ENCODE measurements at places on chromosomes 1 and 21. TPM values are rescaled to one million over a fixed set of nuclear protein-coding genes. Genes with fewer than 3 reads are reported as not detected.
A peak's percentile ranks its signal among the peaks of the same experiment; 100 is the strongest.

DNA sequence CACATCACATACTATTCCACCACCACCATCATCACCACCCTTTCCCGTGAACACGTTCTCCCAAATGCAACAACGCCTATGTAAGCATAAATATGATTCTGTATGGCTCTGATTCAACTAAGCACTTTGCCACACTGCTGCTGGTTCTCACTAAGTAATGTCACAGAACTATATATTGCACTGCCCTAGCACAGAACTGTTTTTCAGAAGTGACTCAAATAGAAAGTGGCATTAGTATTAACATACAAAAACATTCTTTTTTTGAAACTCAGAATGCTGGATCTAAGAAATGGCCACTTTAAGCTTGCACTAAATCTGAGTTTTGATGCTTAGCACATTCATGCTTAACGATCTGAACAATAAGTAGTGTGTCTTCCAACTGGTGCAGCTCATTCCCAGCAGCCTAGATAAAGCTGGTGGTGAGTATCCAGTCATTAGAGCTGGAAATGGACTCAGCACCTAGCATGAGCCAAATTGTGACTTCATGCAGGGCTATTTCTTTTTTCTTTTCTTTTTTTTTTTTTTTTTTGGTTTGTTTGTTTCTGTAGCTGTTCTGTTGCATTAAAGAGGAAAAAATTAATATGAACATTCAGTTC lies 46.2 kb upstream of the ZC3H11B start:
- no peak for DNase-seq
- no peaks in the 10 kb centered on the region for H3K36me3 ChIP-seq
- H3K27ac ChIP-seq = no peak overlapping the region
- H3K4me3 ChIP-seq = no peak overlapping the region
- no peaks in the 10 kb centered on the region for H3K27me3 ChIP-seq

- H3K4me3 ChIP-seq = peak within 1 kb of the TSS; percentile 60
- no peaks in the 10 kb centered on the region for H3K4me1 ChIP-seq
- peak; percentile 64 for DNase-seq
- H3K27me3 ChIP-seq = peaks cover 23% of the 10 kb centered on the region
- H3K36me3 ChIP-seq = no peaks in the 10 kb centered on the region
These were observed at the start of gene GIPC2 for GRCh38 chr1:78045926-78046778. Gene GIPC2, plus strand, starts transcription at chr1:78045966. Its CDS starts 129 bp downstream, at chr1:78046095.

OR6N1 gene
- not detected for total RNA-seq

DNA sequence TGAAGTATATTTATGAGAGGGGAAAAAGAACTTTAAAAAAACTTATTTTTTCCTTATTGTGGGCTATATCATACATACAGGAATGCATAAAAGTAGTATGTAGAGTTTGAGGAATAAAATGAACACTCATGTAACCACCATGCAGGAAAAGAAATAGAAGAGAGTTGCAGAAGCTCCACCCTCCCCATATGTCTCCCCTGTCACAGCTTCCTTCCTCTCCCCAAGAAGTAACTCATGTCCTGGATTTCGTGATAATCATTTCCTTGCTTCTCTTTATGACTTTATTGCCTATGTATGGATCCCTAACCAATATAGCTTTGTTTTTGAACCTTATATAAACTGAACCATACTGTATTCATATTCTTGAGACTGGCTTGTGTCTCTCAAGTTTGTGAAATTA lies 126.4 kb downstream of the ZZZ3 start:
- DNase-seq = no peak
- H3K4me3 ChIP-seq = no peak overlapping the region
- no peaks in the 10 kb centered on the region for H3K4me1 ChIP-seq
- no peaks in the 10 kb centered on the region for H3K27me3 ChIP-seq
- H3K27ac ChIP-seq = no peak overlapping the region

DNA sequence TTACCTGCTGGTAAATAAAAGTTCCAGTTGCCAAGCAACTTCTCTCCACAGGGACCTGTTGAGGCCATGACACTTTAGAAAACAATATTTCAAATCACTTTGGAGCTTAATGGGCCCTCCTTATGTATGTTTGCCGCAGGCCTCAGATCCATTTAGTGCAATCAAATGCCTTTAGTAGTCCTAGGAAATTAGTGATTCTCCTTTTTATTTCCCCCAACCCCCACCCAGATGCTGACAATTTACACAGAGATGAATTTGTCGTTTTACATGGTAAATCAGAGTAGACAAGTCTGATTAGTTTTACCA lies 83.6 kb downstream of the CLIC4 start:
- DNase-seq = no peak
- H3K36me3 ChIP-seq = no peaks in the 10 kb centered on the region
- no peaks in the 10 kb centered on the region for H3K27me3 ChIP-seq
- no peak overlapping the region for H3K4me3 ChIP-seq

- H3K36me3 ChIP-seq = no peaks in the 10 kb centered on the region
- no peak overlapping the region for H3K4me3 ChIP-seq
These were observed 97.3 kb downstream of the USH2A start for GRCh38 chr1:216325946-216326345.

DNA sequence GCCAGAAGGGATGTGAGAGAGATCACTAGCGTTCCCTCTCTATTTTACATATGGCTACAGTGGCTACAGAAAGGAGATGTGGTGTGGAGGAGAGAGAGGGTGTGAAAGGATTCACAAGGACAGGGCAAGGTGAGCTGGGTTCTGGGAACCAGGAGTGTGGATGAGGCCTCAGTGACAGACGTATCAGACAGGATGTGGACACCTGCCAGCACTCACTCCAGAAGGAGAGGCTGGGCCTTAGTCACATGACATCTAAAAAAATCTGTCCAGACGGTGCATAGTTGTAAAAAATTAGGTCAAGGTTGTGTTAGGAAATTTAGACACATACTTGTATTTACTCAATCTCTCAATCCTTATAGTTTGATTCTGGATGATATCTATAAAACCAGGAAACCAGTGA lies 10.6 kb downstream of the TRIM67 start:
- H3K27ac ChIP-seq = no peak overlapping the region
- H3K36me3 ChIP-seq = no peaks in the 10 kb centered on the region
- no peaks in the 10 kb centered on the region for H3K4me1 ChIP-seq
- H3K4me3 ChIP-seq = no peak overlapping the region

GRCh38 chr1:26234644-26235370 lies 807 bp downstream of the CEP85 start:
- peak overlapping the region; percentile 93 for H3K27ac ChIP-seq
- peak; percentile 20 for DNase-seq
- H3K27me3 ChIP-seq = no peaks in the 10 kb centered on the region
- H3K36me3 ChIP-seq = no peaks in the 10 kb centered on the region

ATP5IF1 gene
- total RNA-seq = 482 TPM

NTRK1 gene
- 0.20 TPM for total RNA-seq

All from transverse colon (tissue), 4 donors.